ENCODE measurements at places on chromosomes 1 and 21.

DNA sequence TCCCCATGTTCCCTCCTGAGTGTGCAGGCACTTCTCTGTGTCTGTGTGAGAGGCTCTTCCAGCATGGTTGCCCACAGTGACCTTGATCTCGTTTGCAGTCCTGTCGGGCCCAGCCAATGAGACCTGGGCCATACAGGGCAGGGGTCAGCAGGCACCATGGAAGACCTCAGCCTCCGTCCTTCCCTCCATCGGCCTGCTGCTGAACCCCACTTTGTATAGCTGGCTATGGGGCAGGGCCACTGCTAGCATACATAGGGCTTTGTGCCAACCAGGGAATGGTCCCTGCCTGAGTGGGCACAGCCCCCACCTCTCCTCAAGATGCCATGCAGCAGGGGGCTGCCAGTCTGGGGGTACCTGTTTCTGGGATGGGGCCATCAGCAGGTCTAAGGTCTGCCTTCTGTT lies 3.8 kb downstream of the C1orf35 start:
- peak overlapping the region; percentile 51 for H3K27ac ChIP-seq
- H3K36me3 ChIP-seq, result peaks cover 52% of the 10 kb centered on the region
- no peak overlapping the region for H3K4me3 ChIP-seq
- no peak for DNase-seq
- peaks cover 25% of the 10 kb centered on the region for H3K4me1 ChIP-seq

GRCh38 chr1:21734526-21734925 lies 48.4 kb downstream of the USP48 start:
- peaks cover 37% of the 10 kb centered on the region for H3K36me3 ChIP-seq
- no peak overlapping the region for H3K4me3 ChIP-seq
- no peak for DNase-seq
- no peaks in the 10 kb centered on the region for H3K27me3 ChIP-seq

DNA sequence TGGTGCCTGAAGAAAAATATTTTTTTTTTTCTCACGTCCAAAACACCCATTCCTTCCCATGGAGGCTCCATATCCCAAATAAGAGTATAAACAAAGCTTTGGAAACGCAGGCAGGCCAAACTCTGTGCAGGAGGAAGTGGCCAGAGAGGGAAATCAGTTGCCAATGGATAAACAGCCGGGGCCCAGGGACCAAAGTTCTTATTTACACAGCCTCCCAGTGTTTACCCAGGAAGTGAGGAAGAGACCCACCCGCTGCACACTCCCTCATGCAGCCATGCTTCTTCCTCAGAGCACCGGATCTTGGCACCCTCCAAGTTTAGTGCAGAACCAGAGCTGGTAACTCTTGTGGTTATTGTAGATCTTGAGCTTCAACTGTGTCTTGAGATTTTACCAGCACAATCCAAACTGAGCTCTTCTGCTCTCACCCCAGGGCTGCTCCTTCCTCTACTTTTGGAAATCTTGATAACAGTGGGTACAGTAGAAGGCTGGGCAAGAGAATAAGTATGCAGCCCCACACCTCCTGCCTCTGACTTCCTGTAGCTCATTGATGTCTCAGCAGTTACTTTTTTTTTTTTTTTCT lies 14.2 kb downstream of the MARCKSL1 start:
- H3K27me3 ChIP-seq, result no peaks in the 10 kb centered on the region
- peak; percentile 78 for DNase-seq

DNA sequence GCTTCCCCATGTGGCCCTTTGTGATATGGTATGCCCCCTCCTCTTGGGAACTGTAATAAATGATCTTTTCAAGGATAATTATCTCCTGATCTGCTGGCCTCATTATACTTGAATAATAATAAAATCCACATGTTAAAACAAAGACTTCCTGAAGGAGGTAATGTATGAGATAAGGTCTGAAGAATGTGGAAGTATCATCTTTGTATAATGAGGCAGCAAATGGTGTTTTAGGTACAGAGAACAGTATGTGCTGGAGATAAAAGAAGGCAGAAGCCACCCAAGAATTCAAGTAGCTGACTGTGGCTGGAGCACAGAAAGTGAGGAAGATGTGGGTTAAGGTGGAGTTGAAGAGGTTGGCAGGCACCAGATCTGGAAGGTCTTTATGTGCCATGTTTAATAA lies 12.8 kb upstream of the COG2 start:
- no peaks in the 10 kb centered on the region for H3K4me1 ChIP-seq
- DNase-seq, result no peak
- no peak overlapping the region for H3K4me3 ChIP-seq

DNA sequence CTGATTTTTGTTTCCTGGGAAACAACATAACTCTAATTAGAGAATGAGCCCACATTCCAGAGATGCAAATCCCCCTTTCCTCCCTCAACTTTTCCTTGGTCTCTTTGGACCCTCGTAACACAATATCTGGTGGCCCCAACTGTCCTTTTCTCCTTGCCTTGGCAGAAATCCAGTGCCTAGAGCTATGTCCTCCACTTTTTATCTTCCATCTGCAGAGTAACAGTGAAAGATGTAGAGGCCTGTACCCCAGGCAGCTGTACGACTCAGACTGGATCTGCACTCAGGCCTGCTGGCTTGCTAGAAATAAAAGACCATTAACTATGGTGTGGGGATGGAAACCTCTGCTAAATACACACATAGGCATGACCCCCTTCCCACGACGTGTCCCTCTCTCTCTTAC lies 72.0 kb downstream of the WARS2 start:
- DNase-seq, result no peak
- H3K27ac ChIP-seq, result no peak overlapping the region
- H3K4me1 ChIP-seq, result no peaks in the 10 kb centered on the region
- H3K36me3 ChIP-seq, result no peaks in the 10 kb centered on the region
- H3K27me3 ChIP-seq, result no peaks in the 10 kb centered on the region

DNA sequence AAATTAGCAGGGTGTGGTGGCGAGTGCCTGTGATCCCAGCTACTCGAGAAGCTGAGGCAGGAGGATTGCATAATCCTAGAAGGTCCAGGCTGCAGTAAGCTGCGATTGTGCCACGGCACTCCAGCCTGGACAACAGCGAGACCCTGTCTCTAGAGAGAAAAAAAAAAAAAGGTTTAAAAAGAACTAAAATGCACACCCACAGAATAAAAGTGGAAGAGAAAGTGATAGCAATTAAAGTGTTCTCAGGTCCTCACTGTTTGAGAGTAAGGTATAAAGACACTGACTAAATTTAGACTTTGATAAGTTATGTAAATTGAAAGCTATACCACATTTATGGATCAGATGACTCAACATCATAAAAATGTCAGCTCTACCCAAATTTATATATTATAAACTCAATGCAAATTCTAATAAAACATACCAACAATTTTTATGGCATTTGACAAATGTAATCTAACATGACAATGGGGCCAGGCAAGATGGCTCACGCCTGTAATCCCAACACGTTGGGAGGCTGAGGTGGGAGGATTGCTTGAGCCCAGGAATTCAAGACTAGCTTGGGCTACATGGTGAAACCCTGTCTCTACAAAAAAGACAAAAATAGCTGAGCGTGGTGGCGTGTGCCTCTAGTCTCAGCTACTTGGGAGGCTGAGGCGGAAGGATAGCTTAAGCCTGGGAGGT lies 11.8 kb downstream of the ZBTB17 start:
- H3K4me3 ChIP-seq, result peak overlapping the region; percentile 58
- H3K27ac ChIP-seq, result peak overlapping the region; percentile 100
- peaks cover 44% of the 10 kb centered on the region for H3K36me3 ChIP-seq
- DNase-seq, result peak; percentile 58
- H3K27me3 ChIP-seq, result no peaks in the 10 kb centered on the region
- peaks cover 72% of the 10 kb centered on the region for H3K4me1 ChIP-seq

DNA sequence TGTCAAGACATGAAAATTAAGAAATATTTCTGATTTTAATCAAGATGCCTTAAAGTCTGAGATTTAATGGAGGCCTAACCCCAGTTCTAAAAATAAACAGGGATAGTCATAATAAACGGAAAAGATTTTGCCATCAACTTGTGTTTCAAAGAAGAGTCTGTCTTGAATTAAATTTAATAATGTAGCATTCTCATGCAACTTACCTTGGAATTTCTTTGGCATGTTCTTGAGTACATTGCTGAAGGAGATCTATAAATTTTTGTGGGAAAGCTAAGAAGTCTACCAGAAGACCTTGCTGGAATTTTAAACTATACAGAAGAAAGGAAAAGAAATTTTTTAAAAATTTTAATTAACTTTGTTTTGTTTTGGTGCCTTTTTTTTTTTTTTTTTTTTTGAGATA lies 10.6 kb downstream of the SASS6 start:
- H3K4me3 ChIP-seq, result no peak overlapping the region
- peaks cover 1% of the 10 kb centered on the region for H3K4me1 ChIP-seq
- no peaks in the 10 kb centered on the region for H3K27me3 ChIP-seq
- no peak for DNase-seq
- no peak overlapping the region for H3K27ac ChIP-seq

DNA sequence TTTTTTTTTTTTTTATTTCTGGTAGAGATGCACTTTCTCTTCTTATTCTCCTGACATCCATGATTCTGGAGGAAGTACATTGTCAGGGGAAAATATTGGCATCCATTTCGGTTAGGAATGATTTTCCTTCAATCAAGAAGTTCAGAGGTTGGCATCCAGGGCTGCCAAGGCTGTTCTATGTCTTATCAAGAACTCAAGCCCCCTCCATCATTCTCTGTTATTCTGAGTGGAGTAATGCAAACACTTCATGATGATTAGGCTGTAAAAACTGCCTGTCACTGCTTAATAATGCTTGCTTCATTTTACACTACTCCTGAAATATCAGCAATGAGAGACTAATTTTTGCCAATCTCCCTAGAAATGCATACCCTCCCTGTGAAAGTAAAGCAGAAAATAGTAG lies 417.1 kb upstream of the NFIA start:
- H3K27me3 ChIP-seq, result no peaks in the 10 kb centered on the region
- H3K4me1 ChIP-seq, result no peaks in the 10 kb centered on the region
- no peaks in the 10 kb centered on the region for H3K36me3 ChIP-seq

- no peak overlapping the region for H3K4me3 ChIP-seq
- no peaks in the 10 kb centered on the region for H3K36me3 ChIP-seq
- H3K27me3 ChIP-seq, result peaks cover 12% of the 10 kb centered on the region
- no peak for DNase-seq
Measured at GRCh38 chr1:65722461-65722860, 70.2 kb upstream of the PDE4B start.
